ENCODE measurements at places on chromosomes 12 and 14. TPM values are rescaled to one million over a fixed set of nuclear protein-coding genes. Genes with fewer than 3 reads are reported as not detected.

RFX4 gene
- not detected for total RNA-seq

AKAP6 gene
- total RNA-seq: 0.83 TPM

CNTN1 gene
- total RNA-seq: not detected

DNA sequence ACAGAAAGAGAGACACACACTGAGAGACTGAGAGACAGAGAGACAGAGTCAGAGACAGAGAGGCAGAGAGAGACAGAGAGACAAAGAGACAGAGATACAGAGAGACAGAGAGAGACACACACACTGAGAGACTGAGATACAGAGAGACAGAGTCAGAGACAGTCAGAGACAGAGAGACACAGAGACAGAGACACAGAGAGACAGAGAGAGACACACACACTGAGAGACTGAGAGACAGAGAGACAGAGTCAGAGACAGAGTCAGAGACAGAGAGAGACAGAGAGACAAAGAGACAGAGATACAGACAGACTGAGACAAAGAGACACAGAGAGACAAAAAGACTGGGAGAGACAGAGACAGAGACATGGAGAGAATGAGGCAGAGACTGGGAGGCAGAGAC is 90.0 kb downstream of the GALNT9 start:
- H3K4me3 ChIP-seq: no peak overlapping the region
- H3K27me3 ChIP-seq: no peaks in the 10 kb centered on the region
- H3K36me3 ChIP-seq: no peaks in the 10 kb centered on the region
- DNase-seq: no peak
- H3K27ac ChIP-seq: no peak overlapping the region
- no peaks in the 10 kb centered on the region for H3K4me1 ChIP-seq

GRCh38 chr14:57244106-57244505 is 24.6 kb downstream of the EXOC5 start:
- no peak overlapping the region for H3K4me3 ChIP-seq
- H3K36me3 ChIP-seq: peaks cover 11% of the 10 kb centered on the region
- H3K27me3 ChIP-seq: no peaks in the 10 kb centered on the region
- no peak for DNase-seq
- H3K27ac ChIP-seq: no peak overlapping the region
- no peaks in the 10 kb centered on the region for H3K4me1 ChIP-seq

DNA sequence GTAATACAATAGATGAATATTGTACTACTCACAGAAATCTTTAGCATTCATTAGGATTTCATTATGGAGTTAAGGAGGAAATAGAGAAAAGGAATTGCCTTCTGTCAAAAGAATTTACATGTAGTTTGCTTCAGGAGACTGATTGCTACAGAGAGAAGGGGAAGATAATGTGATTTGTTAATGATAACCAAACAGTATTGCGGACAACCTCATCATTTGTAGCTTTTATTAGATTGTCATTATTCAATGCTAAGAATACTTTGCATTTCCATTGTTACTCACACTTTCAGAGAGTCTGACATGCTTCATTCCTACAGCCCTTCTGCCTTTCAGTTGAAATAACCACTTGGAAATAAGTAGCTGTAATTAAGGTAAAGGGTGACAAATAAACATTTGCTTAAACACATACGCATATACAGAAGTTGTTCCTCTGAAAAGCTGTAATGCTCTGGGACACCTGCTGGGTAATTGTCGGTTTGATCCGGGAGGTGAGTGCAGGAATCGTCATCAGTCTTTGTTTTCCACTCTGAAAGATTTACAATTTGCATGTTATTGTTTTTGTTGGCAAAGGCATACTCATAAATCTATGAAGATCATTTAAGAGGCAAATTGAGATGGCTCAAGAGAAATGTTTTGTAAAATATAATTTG is 600.2 kb downstream of the TRHDE start:
- no peaks in the 10 kb centered on the region for H3K27me3 ChIP-seq
- H3K36me3 ChIP-seq: no peaks in the 10 kb centered on the region
- no peak for DNase-seq
- H3K27ac ChIP-seq: no peak overlapping the region
- H3K4me3 ChIP-seq: no peak overlapping the region

DNA sequence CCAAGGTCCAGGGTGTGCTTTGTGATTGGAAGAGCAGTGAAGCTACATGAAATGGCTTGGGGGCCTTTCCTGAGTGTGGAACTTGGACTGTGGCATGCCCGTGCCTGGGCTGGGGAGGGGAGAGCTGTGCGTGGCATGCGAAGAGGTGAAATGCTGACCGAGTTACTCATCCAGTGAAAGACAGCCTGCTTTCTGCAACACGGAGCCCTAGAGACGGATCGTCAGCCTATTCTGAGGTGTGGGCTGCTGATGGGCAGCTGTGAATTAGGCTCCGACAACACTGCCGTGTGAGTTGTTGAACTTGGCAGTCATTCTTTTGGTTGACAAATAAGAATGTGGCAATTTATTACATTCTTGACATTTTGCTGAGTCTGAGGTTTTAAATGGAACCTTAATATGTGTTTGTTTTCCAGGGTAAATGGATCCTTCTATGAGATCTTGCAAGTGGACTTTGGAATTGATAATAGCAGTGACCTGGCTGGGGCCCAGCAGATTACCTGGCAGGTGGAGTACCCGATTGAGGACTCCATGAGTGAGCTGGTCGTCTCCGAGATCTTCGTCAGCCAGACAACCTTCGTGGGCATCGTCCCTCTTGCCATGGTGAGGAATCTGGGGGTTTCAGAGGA is 453.9 kb downstream of the AACS start:
- H3K27ac ChIP-seq: no peak overlapping the region
- no peak overlapping the region for H3K4me3 ChIP-seq
- H3K36me3 ChIP-seq: no peaks in the 10 kb centered on the region
- no peaks in the 10 kb centered on the region for H3K4me1 ChIP-seq
- DNase-seq: no peak

DNA sequence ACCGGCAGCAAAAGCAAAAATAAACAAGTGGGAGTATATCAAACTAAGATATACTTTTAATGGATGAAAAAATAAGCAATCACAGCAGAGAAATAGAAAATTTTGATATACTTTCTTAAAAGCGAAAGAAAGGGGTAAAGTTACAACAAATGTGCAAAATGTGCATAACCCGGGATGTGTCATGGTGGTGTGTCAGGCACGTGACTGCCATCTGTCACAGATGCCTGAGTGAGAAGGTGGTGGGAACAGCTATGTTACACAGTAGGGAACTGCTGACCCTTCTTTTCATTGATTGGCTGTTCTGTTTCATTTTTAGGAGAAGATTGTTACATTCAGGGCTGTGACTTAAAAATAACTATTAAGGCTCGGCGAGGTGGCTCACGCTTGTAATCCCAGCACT is 168.1 kb upstream of the PELI2 start:
- H3K4me3 ChIP-seq: no peak overlapping the region
- DNase-seq: no peak
- H3K27me3 ChIP-seq: peaks cover 2% of the 10 kb centered on the region
- H3K4me1 ChIP-seq: no peaks in the 10 kb centered on the region
- H3K27ac ChIP-seq: no peak overlapping the region
- H3K36me3 ChIP-seq: no peaks in the 10 kb centered on the region

DNA sequence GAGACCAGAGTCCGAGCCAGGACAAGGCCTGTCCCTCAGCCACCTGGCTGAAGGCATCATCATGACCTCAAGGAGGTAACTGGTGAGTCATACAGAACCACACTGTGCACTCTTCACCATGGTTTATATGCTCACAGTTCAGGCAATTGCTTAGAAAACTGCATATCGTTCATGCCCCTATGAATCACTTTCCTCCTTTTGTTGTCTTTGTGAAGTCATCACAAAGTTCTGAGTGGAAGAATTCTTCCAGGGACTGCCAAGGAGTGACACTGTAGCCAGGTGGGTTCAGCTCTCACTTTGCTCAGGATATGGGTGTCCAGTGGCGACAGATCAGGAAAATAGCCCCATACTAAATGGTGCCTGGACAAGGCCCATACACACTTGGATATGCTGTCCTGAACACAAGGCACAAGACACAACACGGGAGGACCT is 92.5 kb downstream of the DPF3 start:
- H3K4me1 ChIP-seq: peaks cover 19% of the 10 kb centered on the region
- H3K4me3 ChIP-seq: no peak overlapping the region
- H3K27me3 ChIP-seq: no peaks in the 10 kb centered on the region

Measured in activated CD8-positive, alpha-beta T cell treated with anti-CD3 and anti-CD28 coated beads, Interleukin-2, amount 10 ng/mL, durations not matched to agents 7 days and 5 days (primary cell).